Stimulated activated effector memory CD8-positive, alpha-beta T cell treated with anti-CD3 and anti-CD28 coated beads, Interleukin-12 subunit alpha, Interleukin-12 subunit beta, amount 100 ng/mL, for 72 hours (primary cell): ENCODE measurements at places on chromosomes 12 and 14.
A peak's percentile ranks its signal among the peaks of the same experiment; 100 is the strongest.

- DNase-seq = no peak
Observed at GRCh38 chr14:71621276-71621675, 311.0 kb upstream of the RGS6 start.

DNA sequence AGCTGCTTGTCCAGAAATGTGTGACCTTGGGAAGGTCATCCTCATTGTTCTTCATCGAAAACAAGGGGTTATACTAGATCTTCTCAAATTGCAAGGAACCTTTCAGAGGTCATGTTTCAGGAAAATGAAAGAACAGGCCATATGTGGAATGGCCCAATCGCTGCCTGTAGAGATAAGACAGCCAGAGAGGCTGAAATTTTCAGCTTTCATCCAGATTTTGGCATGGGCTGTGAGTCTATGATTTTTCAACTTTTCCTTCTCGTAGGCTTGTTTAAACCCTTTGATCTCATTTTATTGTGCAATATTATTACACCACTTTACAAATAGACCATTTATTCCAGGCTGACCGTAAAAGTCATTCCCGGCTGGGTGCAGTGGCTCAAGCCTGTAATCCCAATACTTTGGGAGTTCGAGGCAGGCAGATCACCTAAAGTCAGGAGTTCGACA, 17.1 kb upstream of the ATXN2 start:
- no peak for DNase-seq

GRCh38 chr12:56928262-56928661, 5.9 kb downstream of the SDR9C7 start:
- DNase-seq = no peak

DNA sequence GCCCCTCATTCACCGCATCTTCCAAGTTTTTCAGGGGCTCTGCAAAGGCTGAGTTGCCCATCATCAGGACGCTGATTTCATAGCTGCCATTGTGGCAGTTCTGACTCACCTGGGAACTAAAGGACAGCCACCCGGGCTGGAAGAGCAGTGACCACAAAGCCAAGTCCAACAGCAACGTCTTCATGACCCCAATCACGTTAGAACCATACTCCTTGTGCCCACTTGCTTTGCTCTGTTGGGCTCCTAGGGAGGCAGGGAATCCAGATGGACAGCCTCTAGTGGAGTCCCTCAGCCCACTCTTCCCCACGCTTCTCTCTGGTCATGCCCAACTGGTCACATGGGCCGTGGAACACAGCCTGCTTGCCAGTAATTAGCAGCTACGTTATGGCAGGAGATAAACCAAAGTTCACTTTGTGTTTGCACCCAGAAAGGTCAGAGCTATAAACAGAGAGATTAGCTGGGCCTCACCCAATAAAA, at the start of gene GUCY2C:
Gene GUCY2C (minus strand): TSS at position 335 of the 477 bp plus-strand sequence. CDS start 151 bp downstream, at position 184.
- DNase-seq = no peak

DNA sequence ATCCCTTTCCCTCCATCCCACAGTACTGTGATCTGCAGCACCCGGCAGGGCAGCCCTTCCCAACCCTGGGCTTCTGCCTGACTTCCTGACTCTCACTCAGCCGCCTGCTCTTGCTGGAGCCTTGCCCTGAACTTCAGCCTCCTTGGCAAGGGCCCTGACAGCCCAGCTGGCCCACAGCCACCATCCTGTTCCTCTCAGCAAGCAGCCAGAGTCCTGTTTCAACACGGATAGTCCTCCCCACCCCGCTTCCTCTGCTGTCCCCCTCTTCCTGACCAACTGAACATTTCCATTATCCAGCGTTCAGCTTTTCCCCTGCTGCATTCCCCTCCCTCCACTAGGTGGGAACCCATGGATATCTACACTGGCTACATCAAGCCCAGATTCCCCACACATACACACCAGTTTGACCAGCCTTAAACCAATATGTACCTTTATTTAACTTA, 74.0 kb upstream of the MDM1 start:
- no peak for DNase-seq

GRCh38 chr14:69845050-69845581, 34.1 kb upstream of the SMOC1 start:
- no peak for DNase-seq

DNA sequence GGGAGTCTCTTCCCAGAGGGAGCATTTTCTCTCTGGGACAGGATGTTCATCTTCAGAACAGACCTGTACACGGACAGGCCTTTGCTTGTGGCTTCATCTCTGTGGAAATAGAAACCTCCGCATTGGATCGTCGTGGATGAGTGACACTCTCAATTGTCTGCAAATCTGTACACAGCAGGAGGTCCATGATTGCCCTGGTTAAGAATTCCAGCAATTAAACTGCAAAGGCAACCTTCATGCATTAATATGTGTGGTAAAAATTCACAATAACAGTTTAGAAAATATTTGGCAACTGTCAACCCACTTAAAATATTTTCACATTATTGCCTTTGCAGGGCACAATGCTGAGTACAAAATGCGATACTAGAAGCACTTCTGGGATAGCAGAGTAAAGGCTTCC, 149.8 kb upstream of the SFSWAP start:
- DNase-seq = no peak

DNA sequence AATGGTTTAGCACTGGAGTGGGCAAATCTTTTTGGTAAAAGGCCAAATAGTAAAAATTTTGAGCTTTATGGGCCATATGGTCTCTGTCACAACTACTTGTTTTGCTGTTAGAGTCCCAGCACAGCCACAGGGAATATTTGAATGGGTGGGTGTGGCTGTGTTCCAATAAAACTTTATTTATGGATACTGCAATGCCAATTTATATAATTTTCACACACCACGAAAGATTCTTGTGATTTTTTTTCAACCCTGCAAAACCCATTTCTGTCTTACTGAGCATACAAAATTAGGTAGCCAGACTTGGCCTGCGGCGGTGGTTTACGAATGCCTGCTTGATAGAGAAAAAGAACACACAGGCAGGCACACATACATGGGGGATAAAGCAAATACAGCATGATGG, 28.3 kb downstream of the TMEM120B start:
- no peak for DNase-seq

DNA sequence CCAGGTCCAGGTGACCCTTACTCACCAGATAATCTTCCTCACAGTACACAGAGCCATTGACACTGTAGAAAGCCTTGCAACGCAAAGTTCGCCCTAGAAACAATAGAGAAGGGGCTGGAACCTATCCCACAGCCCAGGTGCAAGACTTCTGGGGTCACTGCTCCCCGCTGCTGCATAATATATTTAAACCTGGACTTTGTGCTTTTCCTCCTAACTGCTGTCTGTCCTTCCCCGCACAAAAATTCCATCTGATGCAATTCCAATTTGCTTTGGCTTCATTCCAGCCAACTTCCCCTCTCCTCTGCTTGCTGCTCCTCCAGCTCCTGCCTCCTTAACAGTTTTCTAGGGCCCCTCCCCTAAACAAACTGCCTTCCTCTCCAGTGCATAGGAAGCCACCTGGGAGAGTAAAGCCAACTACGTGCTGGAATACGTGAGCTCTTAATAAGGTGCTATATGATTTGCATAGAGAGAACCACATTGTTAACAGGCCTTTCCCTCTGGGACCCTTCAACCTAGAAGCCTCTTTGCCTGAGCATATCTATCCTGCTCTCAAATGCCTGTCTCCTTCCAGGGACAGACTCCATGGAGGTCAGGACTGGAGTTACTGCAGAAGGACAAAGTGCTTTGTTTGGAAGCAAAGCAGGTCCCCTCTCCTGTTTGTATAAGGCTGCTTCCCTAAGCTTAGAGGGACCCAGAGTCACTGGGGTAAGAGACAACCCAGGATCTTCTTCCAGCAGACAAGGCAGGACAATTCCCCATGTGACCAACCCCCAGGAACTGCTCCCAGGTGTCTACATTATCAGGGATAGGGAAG, 5.5 kb downstream of the AJUBA start:
- no peak for DNase-seq

DNA sequence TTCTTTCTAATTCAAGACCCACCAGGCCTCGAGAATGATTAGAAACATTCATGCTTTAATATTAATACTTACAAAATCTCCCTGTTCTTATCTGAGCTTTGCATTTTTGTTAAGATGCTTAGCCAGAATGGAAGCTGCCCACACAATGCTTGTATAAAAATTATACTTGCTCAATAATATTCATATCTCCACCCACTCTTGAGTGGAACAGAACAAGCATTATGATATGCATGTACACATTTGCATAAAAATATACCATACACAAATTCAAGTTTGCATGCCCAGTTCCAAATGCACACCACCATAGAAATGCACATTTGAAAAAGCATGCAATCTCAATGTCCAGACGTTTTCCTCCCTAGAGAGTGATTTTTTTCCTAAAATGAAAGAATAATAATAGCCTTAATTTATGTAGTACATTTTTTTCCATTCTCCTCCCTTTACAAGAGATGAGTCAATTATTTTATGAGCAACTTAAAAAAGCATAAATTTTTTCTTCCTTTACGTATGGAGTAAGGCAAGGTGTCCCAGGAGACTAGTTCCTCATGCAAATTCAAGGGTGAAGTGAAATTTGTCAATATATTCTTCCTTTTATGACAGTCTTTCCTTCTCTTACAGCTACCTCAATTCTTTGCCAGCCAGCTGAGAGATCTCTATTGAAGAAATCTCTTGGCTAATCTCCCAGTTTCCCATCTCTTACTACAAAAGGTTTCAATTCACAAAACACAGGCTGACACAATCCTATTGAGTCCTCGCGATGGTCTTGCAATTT, 313.1 kb upstream of the GARIN6 start:
- no peak for DNase-seq

- DNase-seq = no peak
Observed at GRCh38 chr12:39959467-39959866, 146.4 kb downstream of the SLC2A13 start.

- no peak for DNase-seq
Observed at GRCh38 chr14:66092206-66092605, 394.0 kb upstream of the CCDC196 start.

DNA sequence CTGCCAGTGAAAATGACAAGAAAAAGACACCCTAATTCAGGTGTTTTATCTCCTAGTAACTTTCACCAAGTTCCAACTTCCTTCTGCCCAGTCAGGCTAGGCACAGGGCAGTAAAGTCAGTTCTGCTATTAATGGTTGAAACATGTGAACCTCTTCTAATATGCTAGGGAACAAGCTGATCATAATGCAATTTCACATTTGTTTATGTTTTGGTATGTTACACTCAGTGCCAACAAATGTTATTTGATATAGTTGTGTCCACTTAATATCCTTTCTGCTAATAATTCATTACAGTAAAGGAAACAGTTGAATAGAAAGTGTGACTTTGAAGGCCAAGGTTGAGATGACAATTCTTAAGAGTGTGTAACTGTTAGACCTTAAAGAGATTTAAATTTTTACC, 17.2 kb downstream of the NT5DC3 start:
- DNase-seq = no peak

DNA sequence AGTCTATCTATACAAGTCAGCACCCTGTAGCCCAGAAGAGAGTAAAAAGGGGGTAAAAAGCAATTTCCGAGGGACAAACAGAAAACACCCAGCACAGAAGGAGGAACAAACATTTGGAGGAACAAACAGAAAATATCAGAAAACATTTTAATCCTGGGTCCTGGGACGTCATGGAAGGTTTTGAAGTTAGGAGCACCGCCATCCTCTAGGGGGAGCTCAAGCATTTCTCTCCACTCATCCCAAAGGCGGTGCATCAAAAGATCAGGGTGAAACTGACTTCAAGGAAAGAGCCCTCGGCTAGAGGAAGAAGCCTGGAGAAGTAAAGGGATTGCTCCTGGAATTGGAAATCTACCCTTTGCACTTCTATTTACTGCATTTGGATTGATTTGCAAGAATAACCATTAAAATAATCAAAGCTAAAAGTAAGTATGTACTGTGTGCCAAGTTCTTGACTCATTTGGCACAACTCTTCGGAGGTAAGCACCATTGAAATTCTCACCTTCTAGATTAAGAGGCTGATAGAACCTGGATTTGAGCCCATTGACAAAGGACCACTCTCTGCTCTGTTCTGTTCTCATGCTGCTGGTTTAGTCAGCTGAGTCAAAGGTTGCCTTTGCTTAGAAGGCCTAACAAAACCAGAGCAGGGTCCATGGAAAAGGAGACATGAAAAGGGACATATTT, 17.2 kb upstream of the POC1B start:
- peak; percentile 72 for DNase-seq

DNA sequence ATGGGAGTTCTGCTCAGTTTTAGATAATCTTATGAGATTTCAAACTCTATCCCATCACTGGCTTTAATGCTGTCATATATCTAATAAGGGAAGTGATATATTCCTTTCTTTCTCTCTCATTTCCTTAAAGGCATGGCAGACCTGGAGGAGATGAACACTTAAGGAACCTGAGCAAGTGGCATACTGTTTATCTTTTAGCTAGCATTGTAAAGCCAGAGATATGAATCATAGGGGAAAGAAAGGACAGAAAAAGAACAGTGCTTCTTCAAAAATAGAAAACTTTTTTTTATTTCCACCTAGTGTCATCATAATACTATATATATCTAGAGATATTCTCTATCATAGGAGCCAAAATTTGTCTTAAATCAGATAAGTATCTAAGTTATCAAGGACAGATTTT, 68.3 kb upstream of the PSMA6 start:
- DNase-seq = no peak

DNA sequence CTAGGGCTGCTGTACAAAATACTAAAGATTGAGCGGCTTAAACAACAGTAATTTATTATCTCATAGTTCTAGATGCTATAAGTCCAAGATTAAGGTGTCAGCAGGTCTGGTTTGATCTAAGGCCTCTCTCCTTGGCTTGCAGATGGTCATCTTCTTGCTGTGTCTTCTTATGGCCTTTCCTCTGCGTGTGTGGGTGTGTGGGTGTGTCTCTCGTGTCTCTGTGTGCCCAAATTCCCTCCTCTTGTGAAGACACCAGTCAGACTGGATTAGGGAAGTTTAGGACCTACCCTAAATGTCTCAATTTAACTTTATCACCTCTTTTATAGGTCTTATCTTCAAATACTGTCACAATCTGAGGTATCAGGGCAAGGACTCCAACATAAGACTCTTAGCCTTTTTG, 28.3 kb downstream of the DDHD1 start:
- DNase-seq = no peak

- no peak for DNase-seq
Observed at GRCh38 chr12:78240827-78241226, 410.1 kb downstream of the NAV3 start.

DNA sequence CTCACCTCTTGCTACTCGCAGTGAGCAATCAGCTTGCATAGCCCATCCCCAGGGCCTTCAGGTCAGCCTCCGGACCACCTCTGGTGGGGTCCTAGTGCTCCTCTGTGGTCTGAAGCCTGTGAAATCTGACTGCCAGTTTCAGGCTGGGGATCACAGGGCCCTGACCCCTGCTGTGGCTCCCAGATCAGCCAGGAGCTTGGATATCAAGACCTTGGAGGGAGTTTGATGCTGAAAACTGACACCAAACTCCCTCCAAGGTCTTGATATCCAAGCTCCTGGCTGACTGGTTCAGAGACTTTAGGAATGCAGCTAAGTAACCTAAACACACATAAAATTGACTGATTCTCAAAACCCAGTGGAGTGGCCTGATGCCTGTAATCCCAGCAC, 19.8 kb upstream of the DHRS4 start:
- no peak for DNase-seq

GRCh38 chr12:115191342-115191741, 507.4 kb upstream of the TBX3 start:
- no peak for DNase-seq
